ENCODE measurements at places on chromosomes 5 and 9.
A peak's percentile ranks its signal among the peaks of the same experiment; 100 is the strongest.

DNA sequence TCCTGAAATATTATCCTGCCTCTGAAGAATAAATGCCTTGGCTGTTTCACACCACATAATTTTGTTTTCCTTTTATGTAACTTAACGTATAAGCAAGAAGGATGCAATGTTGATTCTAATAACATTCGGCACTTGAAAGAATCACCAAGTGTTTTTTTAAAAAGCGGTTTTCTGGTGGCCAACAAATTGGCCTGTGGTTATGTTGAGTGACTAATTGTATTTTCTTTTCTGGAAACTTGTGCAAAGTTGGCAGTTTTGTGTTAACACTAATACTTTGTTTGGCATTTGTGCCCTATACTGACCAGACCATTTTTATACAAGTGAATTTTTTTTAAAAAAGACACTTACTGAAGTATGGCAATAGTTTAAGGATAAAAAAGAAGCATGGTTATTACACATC lies 452.7 kb downstream of the BNC2 start:
- no peak for DNase-seq

DNA sequence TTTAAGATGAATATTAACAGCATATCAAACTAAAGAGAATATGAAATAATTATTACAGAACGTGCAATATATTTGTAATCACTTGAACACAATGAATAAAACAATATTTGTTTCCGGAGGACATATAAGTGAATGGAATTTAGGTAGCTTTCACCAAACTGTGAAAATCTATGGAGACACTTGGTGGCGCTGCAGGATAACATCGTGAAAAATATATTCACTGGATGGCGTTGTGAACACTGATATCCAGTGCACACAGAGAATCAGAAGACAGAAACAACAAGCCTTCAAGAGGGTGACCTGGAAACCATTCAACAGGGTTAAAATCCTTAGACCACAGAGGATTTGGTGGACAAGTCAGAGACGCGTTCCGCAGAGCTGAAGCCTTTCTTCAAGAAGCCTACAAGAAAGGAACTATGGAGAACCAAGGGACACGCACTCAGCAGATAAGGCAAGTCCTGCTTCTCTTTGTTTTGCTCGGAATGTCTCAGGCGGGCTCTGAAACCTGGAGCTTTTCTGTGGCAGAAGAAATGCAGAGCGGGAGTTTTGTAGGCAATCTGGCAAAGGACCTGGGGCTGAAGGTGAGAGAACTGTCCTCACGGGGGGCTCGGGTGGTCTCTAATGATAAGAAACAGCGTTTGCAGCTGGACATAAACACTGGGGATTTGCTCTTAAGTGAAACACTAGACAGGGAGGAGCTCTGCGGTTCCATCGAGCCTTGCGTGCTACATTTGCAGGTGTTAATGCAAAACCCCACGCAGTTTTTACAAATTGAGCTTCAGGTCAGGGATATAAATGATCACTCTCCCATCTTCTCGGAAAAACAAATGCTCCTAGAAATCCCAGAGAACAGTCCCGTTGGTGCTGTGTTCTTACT lies at the start of gene PCDHB11:
TSS of gene PCDHB11 (plus strand) at position 269 of the 877 bp plus-strand sequence. CDS start at position 417, 148 bp downstream.
- no peak for DNase-seq

DNA sequence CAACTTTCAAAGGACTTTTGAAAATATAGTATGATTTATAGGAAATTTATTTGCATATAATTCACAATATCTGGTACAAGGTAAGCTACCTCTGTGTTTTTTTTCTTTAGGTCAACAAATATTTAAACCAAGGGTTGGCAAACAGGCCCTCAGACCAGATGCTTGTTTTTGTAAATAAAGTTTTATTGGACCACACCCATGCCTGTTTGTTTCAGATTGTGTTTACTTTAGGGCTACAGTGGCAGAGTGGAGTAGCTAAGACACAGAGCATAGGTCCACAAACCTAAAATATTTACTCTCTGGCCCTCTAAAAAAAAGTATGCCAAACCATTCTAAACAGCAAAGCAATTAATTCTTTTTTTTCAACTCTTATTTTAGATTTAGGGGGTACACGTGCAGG lies 119.7 kb upstream of the CCDC152 start:
- DNase-seq = no peak

DNA sequence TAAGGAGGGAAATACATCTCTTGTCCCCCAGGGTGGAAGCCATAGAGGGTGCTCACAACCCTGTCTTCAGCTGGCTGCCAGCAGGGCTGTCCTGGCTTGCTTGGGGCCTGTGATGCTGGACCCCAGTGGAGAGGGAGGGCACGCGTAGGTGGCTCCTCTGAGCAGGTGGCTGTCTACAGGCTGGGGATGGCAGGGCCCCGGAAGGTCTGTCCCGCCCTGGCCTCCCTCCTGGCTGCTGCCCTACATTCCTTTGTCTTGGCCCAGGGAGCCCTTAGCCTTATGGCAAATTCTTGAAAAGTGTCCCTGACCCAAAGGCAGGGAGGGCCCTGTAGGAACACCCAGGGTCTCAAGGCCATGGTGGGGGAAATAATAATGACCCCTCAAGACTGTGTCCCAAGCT lies 224.4 kb downstream of the HSPA4 start:
- DNase-seq = no peak

DNA sequence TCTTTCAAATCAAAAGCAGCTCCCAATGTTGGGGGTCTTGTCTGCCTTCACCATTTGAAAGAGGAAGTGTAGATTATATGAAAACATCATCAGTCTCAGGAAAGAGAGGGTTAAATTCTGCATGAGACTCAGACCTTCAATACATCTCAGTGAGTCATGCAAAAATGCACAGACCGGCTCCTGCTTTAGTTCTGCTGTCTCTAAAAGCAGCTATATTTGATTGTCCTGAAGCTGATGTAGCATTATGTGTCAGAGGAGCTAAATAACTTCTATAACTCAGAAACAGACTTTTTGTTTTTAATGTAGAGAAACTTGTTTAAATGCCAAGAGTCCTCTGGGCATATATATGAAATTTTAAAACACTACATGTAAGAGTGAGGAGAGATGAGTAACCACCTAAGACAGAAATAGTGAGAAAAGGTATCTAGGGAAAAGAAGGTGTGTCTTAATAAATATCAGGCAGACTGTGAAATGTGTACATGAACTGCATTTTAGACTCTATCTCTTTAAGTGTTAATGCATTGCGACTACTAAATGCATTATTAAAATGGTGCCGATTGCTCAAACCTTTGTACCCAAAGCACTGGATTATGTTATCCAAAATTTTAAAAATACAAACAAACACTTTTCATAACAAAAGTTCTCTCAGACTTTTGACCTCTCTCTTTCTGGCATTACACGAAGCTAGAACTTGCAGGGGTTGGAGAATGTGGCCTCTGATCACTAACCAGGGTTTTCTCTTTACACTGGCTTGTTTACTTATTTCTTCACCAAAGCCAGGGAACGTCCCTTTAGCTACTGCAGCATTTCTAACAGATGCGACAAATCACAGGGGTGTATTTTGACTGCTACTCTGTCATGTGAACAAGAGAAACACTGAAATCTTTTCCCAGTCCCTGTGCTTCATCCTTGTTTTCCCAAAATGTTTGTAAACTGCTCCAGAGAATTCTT lies 302.3 kb downstream of the ARL15 start:
- no peak for DNase-seq

GRCh38 chr5:151805414-151806223 lies 33.9 kb downstream of the G3BP1 start:
- DNase-seq = no peak

DNA sequence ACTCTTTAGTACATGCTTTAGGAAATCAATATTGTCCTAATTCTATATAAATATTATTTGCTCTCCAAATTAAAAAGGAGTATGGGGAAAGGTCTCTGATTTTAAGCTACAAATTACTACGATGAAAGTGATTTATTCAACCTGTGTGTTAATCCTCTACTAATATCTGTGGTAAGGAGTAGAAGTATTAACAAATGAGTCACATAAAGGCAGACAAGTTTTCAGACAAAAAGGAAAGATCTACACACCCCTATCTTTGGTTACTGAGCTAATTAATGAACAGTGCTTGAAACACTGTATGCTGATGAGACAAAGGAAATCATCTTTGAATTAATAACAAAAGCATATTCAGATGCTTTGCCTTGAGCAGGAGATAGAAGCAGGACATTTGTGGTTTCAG lies 15.9 kb downstream of the LOX start:
- no peak for DNase-seq

- DNase-seq = no peak
Measured at GRCh38 chr5:571791-572190, 40.3 kb upstream of the CEP72 start.

DNA sequence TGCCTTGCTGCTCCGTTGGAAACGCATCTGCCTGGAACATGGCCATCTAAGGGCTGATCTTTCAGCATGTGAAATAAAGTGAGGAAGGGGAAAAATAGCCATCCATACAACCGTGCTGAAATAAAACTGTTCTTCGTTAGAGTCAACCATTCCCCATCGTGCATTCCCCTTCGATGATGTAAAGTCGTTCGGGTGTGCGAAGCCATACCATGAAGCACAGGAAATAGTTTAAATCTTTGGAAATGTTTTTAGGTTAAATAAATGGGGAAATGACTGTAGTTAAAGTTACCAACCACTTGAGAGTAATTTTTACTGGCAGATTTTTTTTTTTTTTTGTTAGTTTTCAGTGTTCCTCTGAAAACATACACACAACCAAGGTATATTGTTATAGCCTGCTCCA lies 302.5 kb downstream of the SH3GL2 start:
- DNase-seq = no peak

GRCh38 chr9:33264003-33264472 lies 470 bp downstream of the BAG1 start:
- peak; percentile 49 for DNase-seq

DNA sequence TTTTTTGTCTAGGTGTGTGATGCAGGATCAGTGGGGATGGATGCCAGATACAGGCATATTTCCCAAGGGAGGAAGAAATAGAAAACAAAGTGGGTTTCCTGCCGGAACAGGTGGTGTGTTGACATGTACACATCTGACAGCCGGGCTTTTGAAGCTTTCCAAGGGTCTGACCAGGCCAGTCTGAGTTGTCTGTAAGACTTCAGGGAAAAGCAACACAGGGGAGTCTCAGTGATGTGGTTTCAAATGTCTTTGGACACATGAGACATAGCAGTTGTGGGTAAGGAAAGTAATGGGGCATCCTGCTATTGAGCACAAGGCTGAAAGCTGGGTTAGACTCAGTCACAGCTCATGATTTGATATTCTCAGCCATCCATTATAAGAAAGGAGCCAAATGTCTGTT lies 274.9 kb downstream of the PIK3R1 start:
- DNase-seq = no peak

DNA sequence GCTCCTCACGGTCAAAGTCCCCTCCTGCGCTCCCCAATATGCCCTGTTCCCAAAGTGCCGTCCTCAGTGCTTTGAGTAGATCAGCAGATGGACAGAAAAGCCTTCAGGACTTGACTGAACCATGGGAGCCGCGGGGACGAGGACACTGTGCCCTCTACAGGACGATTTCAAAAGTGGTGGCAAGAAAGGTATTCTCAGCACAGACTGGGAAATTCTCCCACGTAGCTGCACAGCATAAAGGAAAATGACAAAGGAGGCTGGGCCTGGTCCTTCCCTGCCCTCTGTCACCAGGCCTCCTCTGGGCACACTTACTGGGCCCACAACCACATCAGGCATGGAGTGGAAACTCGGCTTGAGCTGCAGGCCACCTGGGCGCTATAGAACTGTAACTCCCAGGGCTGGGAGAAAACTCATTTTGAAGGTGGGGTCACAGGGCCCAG lies 16.7 kb upstream of the MTMR12 start:
- peak; percentile 61 for DNase-seq

DNA sequence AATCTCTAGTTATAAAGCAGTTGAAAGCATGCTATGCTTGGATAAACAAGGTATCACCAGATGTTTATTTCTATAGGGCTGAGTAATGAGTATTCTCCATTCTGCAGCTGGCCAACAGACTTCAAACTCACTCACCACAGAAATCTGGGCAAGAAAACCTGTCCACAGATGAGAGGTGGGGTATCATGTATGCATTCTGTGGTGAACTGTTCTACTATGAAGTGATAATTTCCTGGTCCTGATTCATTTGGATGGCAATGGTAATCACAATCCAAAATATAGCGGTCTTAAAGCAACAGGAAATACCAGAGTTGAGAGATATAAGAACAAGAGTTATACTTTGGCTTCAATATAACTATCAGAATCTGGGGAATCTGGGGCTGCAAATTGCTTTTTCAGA lies 65.9 kb upstream of the EFNA5 start:
- DNase-seq = no peak

DNA sequence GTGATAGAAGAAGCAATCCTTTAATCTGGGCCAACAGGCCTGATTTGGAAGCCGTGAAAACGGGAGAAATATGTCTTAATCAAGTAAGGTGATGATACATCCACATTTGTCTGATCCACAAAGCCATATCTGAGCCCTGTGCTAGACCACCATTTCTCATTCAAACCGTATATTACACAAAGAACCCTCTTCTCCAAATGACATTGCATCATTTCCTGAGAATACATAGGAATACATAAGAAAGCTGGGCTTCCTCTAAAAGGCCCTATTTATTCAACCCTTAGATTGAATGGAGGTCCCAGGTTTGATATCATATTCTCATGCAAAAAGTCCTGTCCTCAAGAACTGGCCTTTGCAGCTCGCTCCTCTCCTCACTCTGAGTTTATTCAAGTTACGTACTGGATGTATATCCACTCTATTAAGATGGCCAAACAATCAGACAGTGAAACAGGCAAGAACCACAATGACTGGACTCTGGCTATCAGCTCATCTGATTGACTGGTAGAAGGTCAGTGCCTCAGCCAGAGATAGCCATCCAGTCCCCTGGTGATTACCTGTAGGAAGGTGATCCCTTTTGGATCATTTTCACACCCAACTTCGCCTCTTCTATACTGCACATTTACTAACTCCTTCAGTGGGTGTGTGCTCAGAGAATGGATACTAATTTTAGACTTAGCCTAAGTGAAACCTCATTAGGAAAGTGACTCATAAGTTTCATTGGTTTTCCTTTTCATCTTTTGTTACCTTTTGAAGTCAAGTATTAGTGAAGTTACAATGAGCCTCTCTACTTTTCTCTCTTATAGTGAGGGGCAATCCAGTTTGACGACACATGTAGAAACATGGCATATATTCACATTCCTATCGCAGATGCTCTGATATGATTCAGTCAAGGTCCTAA lies 167.6 kb upstream of the WWC1 start:
- DNase-seq = no peak

GRCh38 chr9:133510926-133511505 lies 13.7 kb downstream of the MYMK start:
- no peak for DNase-seq

DNA sequence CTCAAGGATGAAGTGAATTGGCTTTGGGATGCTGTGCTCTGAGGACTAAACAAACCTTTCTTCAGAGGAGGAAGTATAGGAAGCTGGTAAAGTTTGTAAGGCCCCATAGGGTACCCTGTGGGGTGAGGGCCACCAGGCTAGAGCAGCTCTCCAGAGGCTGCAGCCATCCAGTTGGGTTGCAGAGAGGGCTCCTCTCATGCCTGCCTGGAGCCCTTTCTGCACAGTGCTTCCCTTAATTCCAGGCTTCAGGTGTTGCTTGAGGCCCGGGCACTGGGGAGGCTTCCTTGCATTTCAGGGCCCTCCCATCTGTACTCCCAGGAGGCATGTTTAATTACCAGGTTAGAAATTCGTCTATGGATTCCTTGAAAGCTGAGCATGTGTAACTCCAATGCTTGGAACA lies 95.3 kb upstream of the FSTL4 start:
- DNase-seq = no peak

Measured in globus pallidus (tissue), 1 donor.